ENCODE measurements at places on chromosomes 11 and 22.

GRCh38 chr11:44893308-44893822 lies 57.3 kb downstream of the TP53I11 start:
- DNase-seq = no peak

DNA sequence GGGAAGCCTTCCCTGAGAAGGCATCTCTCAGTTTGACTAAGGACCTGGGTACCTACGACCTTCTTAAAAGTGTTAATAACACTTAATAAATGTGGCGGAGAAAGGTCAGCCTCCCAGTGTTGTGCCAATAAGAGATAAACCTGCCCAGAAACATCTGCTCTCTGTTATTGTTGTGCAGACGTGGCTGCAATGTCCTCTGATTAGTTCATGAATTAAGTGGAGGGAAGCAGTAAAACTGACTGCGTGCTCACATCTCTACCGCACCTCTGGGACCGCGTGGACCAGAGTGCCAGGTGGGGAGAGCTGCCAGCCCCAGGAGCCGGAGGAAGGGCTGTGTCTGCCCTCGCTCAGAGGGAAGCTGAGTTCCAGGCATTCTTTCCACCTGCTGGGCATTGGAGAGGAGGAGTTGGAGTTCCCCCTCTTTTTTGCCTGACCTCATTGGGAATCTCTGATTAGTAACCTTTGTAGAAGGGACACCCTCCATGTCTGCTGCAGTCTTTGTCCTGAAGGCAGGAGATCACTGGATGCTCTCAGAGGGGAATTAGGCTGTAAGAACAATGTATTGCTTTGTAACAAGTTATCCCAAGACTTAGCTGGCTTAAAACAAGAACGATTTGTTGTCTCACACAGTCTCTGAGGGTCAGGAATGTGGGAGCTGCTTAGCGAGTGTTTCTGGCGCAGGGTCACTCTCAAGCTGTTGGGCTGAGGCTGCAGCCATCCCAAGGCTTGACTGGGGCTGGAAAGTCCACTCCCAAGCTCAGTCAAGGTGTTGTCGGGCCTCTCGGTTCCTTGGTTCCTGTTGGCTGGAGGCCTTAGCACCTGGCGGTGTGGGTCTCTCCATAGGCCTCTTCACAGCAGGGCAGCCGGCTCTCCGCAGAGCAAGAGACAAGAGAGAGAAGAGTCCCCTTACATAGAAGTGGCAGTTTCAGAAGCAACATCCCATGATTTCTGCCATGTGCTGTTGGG lies 247.6 kb upstream of the TBCEL start:
- no peak for DNase-seq

- DNase-seq = no peak
These were observed 5.4 kb upstream of the IGLL5 start for GRCh38 chr22:22882033-22882717.

GRCh38 chr11:123034597-123034996 lies 27.3 kb downstream of the HSPA8 start:
- DNase-seq = no peak

DNA sequence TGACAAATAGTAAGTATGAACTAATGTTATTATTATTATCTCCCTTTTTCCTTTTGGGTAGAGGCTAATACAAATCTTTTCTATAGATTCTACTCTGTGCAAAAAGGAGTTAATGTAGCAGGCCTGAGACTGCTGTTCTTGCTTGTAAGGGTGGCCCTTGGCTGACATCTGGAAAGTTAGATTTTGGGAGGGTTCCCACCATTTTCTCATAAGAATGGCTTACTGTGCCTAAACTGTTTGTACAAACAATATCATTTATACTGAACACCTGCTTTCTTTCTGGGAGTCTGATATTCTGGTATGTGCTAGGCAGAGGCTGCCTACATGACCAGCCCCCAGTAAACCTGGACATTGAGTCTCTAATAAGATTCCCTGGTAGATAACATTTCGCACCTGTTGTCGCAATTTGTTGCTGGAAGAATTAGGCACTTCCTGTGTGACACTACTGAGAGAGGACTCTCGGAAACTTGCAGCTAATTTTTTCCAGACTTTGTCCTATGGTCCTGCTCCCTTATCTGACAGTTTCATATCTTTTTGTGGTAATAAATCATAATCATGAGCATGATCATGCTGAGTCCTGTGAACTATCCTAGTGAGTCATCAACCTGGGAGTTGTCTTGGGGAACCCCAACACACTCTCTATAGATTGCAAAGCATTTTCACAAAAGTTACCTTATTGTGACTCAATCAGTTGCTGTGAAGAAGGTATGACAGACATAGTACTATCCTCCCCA lies 257.7 kb upstream of the CCDC90B start:
- no peak for DNase-seq

- no peak for DNase-seq
These were observed 5.1 kb upstream of the OSBPL5 start for GRCh38 chr11:3170044-3170755.

- no peak for DNase-seq
These were observed 22.9 kb upstream of the TESMIN start for GRCh38 chr11:68774194-68774585.

DNA sequence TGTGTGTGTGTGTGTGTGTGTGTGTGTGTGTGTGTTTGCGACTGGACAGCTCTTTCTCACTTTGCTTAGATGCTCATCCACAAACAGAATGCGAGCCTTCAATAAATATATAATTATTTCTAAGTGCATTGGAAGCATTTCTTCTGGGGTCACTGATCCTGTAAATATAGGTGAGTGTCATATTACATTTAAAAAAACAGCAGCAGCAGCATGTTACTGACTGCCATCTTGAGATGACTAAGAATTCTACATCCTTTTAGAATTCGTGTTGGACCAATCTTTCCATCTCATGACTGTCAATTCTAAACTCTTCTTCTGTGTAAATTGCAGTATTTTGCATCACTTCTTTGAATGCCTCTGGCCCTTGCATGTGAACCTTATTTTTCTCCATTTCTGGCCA lies 238.0 kb upstream of the DDI1 start:
- DNase-seq = no peak

GRCh38 chr11:110000031-110000502 lies 93.1 kb upstream of the ZC3H12C start:
- no peak for DNase-seq

DNA sequence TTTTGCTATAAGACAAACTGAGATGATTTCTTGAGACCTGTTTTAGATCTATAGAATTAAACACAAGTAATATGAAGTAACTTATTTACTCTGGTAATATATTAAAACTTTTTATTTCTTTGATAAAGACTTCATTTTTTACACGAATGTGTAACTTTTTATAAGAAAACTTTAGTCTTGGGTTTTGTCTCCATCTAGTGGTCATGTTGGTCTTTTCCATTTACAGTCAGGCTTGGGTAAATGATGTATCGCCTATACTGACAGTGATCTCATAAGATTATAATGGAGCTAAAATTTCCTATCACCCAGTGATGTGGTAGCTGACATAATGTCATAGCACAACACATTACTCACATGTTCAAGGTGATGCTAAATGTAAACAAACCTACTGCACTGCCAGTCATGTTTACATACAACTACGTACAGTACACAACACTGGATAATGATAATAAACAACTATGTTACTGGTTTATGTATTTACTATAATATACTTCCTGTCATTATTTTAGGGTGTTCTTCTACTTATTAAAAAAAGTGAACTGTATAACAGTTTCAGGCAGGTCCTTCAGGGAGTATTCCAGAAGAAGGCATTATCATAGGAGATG lies 7.5 kb upstream of the C11orf97 start:
- DNase-seq = no peak

GRCh38 chr22:39543095-39543494 lies 10.5 kb upstream of the RPS19BP1 start:
- no peak for DNase-seq

DNA sequence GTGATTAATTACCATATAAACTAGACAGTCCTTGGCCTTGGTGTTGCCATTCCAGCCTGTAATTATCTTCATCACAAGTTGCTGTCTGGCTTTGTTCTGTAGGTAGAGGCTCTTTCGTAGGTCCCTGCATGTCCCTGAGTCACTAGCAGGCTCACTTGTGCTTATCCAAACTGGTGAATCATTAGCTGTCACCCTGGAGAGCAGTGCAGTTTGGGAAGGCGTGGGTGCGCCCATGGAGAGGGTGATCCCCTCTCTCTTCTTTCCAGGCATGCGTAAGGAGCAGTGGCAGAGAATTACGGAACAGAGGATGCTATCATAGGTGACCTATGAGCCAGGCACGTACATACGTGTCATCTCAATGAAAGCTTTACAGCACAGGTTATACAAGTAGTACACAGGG lies 11.0 kb upstream of the EHF start:
- no peak for DNase-seq

- DNase-seq = no peak
These were observed 185.4 kb downstream of the AASDHPPT start for GRCh38 chr11:106262852-106263251.

GRCh38 chr22:30287648-30288418 lies 1.5 kb downstream of the CASTOR1 start:
- peak; percentile 74 for DNase-seq

- no peak for DNase-seq
These were observed 20.1 kb downstream of the ELP4 start for GRCh38 chr11:31529701-31530100.

DNA sequence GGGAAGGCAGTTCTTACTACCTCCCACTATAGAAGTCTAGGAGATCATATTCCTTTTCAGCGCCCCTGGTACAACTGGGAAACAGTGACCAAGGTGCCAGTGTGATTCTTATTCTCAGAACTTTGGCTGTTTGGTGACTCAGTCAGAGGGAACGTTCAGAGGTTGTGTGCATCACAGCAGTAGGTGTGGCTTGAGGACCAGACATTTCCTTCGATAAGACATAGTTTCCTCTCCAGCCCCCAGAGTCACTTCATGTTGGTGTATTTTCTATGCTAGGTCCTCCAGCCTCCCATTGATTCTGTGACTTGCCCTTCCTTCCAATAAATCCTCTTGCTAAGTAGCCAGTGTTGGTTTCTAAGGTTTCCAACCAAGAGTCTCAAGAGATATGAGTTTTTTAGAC lies 171.9 kb upstream of the MPPED2 start:
- no peak for DNase-seq

- no peak for DNase-seq
These were observed 563 bp downstream of the GATD1 start for GRCh38 chr11:776561-777287.

DNA sequence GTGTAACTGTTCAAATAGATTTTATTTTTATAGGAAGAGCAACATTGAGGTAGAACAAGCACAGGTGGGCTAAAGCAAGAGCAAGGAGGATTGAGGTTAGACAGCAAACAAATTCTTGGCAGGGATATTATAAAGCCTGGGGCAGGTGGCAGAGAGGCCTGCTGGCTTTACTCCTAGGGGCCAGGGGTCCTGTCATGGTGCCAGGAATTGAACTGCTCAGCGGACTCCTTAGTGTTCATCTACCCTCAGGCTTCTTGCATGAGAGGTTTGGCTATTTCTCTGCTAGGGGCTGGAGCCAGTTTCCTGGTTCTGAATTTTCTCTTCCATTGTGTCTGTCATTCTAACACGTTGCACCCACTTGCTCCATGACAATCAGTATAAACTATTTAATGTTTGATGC lies 217.2 kb upstream of the NCAM1 start:
- DNase-seq = no peak

- DNase-seq = no peak
These were observed 5.9 kb upstream of the MMP3 start for GRCh38 chr11:102849311-102849710.

DNA sequence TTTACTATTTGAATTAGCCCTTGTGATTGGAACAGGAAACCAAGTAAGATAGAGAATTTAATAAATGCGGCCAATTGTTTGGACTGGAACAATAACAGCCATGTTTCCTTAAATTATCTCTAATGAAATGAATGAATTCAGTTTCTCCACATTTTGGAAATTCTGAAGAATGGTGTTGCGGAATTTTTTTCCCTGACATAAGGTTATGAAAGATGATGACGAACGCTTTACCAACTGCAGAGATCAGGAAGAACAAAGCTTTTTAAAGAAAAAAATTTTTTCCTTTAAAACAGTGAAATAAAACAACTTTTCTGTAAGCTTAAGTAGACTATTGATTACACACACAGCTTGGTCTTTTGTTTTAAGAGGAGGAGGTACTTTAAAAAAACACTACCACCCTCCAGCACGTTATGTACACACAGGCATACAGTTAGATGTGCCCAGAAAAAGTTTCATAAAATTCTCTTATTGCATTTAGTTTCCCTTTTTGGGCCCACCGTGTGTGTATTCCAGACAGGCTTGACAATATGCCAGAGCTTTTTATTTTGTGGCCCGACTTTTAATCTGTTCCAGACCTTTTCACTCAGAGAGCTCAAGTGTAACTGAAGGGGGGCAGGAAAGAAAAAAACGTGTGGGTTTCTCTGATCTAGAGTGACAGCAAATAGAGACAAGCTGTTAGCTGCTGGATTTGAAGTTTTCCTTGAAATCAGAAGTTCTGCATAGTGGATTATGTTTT lies 77.3 kb downstream of the YAP1 start:
- DNase-seq = no peak

- no peak for DNase-seq
These were observed 61.9 kb downstream of the CECR2 start for GRCh38 chr22:17431179-17431578.

DNA sequence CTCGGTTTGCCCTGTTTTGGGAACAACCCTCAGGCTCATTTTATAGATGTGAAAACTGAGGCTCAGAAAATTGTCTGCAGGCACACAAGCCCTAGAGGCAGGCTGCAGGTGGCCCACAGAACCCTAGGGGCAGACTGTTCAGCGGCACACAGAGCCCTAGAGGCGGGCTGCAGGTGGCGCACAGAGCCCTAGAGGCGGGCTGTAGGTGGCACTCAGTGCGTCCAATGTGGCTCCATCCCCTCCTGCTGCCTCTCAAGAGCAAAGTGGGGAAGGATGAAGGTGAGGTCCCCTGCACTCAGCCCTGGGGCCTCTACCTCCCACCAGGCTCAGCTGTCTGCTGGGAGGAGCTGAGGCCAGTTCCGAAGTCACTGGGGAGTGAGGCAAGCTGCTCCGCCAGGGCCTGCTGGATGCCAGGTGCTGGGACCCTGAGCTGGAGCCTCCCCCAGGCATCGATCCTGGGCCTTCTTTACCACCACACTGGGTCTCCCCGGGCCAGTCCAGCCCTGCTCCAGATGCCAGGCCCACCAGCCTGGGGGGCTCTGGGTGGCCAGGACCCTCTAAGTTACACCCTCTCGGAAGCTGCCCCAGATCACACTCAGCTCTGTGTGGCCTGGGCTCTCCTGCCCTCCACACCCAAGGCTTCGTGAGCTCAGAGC lies 2.3 kb downstream of the ACY3 start:
- DNase-seq = no peak

DNA sequence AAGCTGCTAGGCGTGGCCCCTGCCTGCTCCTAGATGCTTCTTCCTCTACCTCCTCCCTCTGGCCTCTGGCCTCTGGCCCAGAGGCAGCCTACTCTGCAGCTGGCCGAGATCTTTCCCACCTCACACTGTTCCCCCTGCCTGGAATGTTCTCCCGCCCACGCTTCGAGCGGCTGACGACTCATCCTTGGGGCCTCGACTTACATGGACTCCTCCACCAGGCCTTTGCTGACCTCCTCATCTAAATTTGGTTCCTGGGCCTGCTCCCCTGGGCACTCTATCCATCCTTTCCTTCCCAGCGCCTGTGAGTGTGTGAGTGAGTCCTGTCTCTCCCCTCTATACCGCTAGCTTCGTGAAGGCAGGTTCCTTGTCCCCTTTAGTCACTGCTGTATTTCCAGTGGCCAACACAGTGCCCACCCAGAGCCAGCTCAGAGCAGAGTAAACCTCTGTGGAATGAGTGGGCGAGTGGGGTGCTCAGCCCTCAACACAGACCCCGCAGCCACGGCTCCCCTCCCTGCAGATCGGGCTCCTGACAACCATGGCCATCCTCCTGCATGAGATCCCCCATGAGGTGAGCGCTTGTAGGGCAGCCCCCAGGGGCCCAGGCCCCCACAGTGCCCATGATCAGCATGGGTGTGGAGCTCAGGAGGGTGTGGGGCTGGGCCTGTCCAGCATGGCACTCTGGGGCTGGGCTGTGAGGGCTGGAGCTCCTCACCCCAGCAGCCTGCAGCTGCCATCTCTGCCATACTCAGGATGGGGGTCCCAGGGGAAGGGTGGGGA lies 5.7 kb downstream of the SLC39A13 start:
- DNase-seq = no peak

Data from T-helper 17 cell (primary cell).